Glutamatergic neuron (in vitro differentiated cells): ENCODE measurements at places on chromosomes 13 and 19. TPM values are rescaled to one million over a fixed set of nuclear protein-coding genes. Genes with fewer than 3 reads are reported as not detected.

RELB gene
- total RNA-seq: 1.2 TPM

MIA gene
- not detected for total RNA-seq

CGB7 gene
- total RNA-seq: not detected

ZNF419 gene
- total RNA-seq: 17.7 TPM

LIPE gene
- 39.0 TPM for total RNA-seq

SPACA7 gene
- not detected for total RNA-seq

CYP2A6 gene
- not detected for total RNA-seq

CDC42EP5 gene
- not detected for total RNA-seq

IGLON5 gene
- 59.9 TPM for total RNA-seq

MISP3 gene
- 2.2 TPM for total RNA-seq

SLC25A41 gene
- 0.29 TPM for total RNA-seq

ACER1 gene
- not detected for total RNA-seq

FUT3 gene
- not detected for total RNA-seq

SCGB2B2 gene
- 1.2 TPM for total RNA-seq

DACT3 gene
- total RNA-seq: 55.1 TPM

CABP5 gene
- not detected for total RNA-seq

CYP4F12 gene
- not detected for total RNA-seq

AP1M2 gene
- total RNA-seq: 1.2 TPM

FFAR1 gene
- total RNA-seq: not detected

ARRDC5 gene
- total RNA-seq: not detected

B3GLCT gene
- total RNA-seq: 11.6 TPM

UGGT2 gene
- total RNA-seq: 34.6 TPM

LAIR1 gene
- total RNA-seq: not detected

KLK4 gene
- total RNA-seq: 0.66 TPM

EID2B gene
- total RNA-seq: 7.6 TPM

CGB5 gene
- not detected for total RNA-seq

MAMSTR gene
- 2.7 TPM for total RNA-seq

ZNF253 gene
- total RNA-seq: 56.0 TPM

ELAVL3 gene
- total RNA-seq: 633 TPM
